ENCODE measurements at places on chromosomes 6 and 20. TPM values are rescaled to one million over a fixed set of nuclear protein-coding genes. Genes with fewer than 3 reads are reported as not detected.
A peak's percentile ranks its signal among the peaks of the same experiment; 100 is the strongest.

The HDGFL1 gene
- total RNA-seq = not detected

- no peak for ATAC-seq
These were observed 6.7 kb downstream of the PYGB start for GRCh38 chr20:25254571-25254970.

DNA sequence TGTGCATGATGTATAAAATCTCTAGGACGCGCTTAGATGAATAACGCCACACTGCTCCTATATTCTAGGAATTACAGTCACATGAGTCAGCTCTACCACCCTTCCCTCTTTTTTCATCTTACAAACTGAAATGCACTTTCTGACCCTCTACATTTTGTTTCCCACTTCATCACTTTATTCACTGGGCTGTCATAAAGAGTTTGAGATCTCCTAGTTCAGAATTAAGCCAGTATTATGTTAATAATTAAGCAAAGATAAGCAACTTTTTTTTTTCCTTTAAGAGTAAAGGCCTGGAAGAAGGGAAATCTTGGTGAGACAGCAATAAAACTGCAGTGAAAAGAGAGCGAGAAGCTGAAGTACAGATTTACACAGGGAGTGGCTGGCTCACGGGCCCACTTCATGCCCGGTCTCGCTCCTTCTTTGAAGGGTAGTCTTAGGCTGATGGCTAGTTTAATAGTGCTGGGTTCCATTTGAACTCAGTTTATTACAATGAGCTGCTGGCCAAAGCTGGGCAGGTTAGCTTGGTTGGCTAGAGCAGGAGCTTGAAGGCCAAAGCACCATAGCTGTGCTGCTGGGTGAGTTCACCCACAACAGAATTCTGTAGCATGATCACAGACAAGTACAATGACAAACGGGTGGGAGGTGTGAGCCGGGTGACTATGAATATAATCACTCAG is 110.6 kb downstream of the MAP7 start:
- no peak for ATAC-seq

GRCh38 chr6:95321126-95321525 is 256.2 kb upstream of the MANEA start:
- ATAC-seq = no peak

GRCh38 chr20:44009679-44009992 is 95.0 kb downstream of the TOX2 start:
- no peak for ATAC-seq

GRCh38 chr6:3226481-3227362 is 731 bp downstream of the TUBB2B start:
- peak; percentile 34 for ATAC-seq

- ATAC-seq = peak; percentile 100
These were observed 806.3 kb upstream of the GJE1 start for GRCh38 chr6:141326426-141326825.
